Caki2 (cell line): ENCODE measurements at places on chromosomes 2 and 18.

DNA sequence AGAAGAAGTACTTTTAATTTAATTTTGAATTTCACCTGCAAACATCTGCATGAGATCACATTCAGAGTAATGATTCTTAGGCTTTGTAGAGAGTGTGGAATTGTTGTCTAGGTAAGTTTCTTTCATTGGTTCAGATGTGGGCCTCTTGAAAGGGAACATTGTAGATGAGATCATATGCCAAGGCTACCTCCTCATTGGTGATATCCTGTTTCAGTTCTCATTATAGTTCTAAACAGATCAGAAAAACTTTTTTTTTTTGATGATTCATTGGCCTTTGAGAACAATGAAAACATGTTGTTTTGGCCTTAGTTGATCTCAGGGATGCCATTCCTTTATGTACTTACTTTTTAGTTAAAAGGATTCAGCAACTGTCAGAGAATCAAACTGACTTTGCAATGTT lies 44.5 kb downstream of the EML6 start:
- DNase-seq: peak; percentile 6

DNA sequence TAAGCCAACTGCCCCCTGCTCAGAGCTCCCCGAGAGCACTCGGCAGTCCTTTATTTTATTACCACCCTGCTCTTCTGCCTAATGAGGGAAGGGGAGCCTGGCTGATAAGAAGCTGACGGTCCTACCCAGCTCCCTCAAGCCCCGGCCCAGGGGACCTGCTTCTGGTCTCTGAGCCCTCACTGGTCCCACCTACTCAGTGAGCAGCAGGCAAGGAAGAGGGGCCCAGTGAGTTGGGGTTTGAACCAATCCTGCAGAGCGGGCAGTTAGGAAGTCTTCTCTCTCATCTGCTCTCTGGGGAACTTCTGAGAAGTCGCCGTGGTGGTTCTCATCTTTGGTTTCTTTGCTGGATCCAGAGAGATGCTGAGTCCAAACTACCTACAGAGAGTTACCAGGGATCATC lies 218.9 kb downstream of the NDUFA10 start:
- no peak for DNase-seq

DNA sequence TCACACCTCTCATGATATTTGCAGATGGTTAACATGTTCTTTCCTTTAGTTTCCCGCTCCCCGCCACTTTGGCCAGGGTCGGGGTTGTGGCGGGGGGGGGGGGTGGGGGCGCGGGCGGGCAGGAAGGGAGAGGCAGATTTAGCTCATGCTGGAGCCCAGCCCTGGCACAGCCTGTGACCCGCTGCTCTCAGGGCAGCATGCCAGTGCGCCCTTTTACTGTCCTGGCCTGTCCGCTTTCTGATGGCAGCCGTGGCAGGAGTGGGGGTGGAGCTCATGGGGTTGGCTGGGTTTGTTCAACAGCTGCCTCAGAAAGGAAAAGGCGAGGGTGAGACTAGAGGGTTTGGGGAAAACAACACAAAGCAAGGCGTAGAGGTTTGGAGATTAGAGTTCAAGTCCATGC lies 56.1 kb downstream of the TNP1 start:
- no peak for DNase-seq

DNA sequence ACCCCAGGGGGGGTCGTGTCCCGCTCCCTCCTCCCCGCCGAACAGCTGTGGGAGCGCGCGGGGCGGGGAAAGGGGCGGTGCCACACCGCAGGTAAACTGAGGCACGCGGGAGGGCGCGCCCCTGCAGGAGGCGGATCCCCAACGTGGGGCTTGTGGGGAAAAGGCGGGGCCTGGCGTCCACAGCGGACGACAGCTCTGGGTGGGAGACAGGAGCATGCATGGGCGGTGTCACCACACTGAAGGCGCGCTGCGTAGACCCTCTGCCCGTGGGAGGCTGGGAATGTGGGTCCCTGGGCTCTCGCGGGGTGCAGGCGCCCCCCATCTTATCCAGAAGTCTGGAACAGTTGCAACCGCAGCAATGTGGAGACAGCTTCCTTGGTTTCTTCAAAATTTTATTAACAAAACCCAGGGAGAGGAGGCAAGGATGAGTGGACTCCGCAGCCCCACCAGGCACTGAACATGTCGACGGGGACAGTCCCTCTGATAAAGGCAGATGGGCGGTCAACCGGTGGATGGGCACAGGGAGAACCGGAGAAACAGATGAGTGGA lies 723 bp upstream of the MBD1 start:
- DNase-seq: no peak

GRCh38 chr18:13913205-13913604 lies 2.1 kb downstream of the MC2R start:
- no peak for DNase-seq

DNA sequence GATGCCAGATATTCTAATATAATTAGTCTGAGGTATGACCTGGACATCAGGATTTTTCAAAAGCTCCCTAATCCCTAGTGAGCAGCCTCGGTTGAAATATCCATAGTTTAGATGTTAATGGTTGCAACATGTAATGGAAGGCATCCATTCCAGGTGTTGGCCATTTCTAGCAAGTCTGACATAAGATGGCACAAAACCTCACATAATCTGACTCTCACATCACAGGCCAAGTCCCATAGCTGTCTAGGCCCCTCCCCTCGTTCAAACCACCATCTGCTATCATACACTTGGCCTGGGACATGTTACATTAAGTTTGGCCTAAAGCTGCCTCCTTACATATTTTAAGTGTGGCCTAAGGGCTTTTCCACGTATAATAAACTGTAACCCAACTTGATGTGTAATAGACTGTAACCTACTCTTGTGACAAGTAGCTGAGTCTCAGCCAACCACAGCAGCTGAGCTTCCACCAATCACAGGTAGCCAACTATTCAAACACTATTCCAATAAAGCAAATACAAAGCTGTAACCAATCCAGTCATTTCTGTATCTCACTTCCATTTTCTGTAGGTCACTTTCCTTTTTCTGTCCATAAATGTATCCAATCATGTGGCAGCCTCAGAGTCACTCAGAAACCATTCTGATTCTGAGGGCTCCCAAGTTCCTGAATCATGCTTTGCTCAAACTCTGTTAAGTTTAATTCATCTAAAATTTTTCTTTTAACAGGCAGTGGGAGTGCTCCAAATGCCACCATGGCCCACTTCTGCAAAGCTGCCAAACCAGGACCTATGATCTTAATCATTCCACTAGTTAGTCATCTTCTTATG lies 59.4 kb downstream of the ADD2 start:
- DNase-seq: peak; percentile 9

- DNase-seq: no peak
These were observed 73.1 kb downstream of the CPO start for GRCh38 chr2:207012461-207012860.

DNA sequence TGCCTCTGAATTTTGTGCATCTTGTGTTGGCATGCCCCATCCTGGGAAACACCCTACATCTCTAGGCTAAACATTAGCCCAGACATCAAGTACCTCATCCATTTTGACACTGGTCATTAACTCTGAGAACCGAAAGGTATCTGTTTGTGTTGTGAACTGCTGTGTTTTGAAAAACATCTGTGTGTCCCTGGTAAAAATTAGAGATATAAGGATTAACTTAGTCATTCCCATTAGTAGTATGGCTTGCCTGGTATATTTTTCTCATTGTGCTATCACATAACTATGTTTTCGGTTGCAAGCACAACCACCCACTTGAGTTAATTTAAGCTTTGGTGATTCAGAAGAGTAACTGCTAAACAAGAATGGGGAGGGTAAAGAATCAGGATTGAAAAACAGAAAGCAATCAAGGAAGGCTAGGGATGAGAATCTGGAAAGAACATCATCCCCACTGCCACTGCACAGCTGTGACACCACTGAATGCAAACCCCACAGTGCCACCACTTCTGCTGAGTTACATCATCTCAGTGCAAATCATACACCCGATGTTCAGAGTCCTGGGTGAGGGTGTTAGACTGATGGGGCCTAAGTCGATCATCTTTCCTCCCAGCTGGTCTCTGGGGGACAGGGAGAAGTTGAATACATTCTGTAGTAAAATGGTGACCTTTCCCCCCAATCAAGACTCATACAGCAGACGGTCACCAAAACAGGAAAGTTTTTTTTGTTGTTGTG lies 234.0 kb downstream of the EPHA4 start:
- DNase-seq: peak; percentile 70

- no peak for DNase-seq
These were observed 336 bp upstream of the DDX1 start for GRCh38 chr2:15591373-15591691.

DNA sequence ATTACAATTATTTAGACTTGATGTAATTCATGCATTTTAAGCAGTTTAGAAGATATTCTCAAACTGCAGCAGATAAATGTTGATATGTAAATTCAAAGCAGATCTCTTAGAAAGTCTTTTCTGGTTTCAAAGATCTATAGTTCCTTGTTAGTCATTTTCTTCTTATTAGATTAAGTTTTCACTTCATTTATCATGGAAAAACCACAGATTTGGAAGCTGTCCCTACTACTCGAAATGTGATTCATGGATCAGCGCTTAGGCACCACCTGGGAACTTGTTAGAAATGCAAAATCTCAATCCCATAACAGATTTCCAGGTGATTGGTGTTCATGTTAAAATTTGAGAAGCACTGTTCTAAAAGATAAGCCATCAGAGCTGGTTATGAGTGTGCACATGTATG lies 92.8 kb upstream of the CDH2 start:
- DNase-seq: no peak

GRCh38 chr2:178865999-178866398 lies 58.8 kb upstream of the TTN start:
- no peak for DNase-seq

GRCh38 chr2:31197166-31197565 lies 20.1 kb downstream of the CAPN14 start:
- no peak for DNase-seq

- no peak for DNase-seq
These were observed 104.0 kb upstream of the ARHGAP28 start for GRCh38 chr18:6625481-6625880.

GRCh38 chr2:30259827-30260679 lies 28.7 kb downstream of the LBH start:
- DNase-seq: no peak

GRCh38 chr2:197293252-197294007 lies 17.1 kb downstream of the ANKRD44 start:
- DNase-seq: no peak
